HCT116 (cell line): ENCODE measurements at places on chromosomes 7 and 10. TPM values are rescaled to one million over a fixed set of nuclear protein-coding genes. Genes with fewer than 3 reads are reported as not detected.

- no peak overlapping the region for H3K4me3 ChIP-seq
- H3K27ac ChIP-seq: no peak overlapping the region
- no peaks in the 10 kb centered on the region for H3K27me3 ChIP-seq
- peaks cover 18% of the 10 kb centered on the region for H3K4me1 ChIP-seq
- DNase-seq: no peak
These were observed 38.5 kb downstream of the C1GALT1 start for GRCh38 chr7:7220821-7221220.

DNA sequence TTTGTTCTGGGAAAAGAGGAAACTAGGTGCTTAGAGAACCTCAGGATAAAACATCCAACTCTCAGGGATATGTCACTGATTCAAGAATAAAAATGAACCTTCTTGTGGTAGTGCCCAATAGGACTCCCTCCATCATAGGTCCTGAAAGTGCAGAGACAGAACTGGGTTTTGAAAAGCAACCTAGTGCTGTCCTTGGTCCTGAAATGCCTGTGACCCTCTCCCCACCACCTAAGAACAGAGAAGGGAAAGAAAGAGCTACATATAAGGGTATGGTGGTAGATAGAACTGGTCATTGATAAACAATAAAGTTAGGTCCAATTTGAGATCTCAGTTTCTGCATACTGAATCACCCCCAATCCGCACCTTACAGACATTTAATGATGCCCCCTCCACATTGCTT, 953.3 kb downstream of the XPNPEP1 start:
- H3K4me1 ChIP-seq: no peaks in the 10 kb centered on the region
- no peak overlapping the region for H3K27ac ChIP-seq
- H3K27me3 ChIP-seq: no peaks in the 10 kb centered on the region
- DNase-seq: no peak
- H3K36me3 ChIP-seq: no peaks in the 10 kb centered on the region
- no peak overlapping the region for H3K4me3 ChIP-seq

DNA sequence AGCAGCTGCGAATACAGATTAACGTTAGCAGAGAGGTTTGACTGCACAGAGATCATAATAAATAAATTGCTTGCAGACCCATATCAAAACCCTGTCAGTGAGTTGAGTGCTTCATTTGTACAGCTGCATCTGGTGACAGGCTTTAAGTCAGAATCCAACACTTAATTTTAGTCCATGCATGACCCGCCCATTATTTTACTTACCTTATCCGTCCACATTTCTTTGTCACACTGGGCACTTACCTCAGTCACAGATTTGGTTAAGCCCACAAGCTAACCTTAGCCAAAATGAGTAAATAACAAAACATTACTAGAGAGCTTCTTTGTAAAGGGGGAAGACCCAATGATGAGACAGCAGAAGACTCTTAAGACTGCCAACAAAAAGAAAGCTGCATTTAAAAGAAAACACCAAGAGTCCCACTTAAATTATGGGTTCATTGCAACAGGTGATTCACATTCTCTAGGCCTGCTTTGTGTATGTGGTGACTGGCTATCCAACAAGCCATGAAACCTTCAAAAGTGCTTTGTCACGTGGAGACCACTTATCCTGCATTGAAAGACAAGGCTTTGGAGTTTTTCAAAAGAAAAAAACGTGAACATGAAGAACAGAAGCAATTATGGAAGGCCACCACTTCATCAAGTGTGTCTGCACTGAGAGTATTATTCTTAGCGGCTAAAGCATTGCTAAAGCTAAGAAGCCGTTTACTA, 32.2 kb downstream of the PHTF2 start:
- no peaks in the 10 kb centered on the region for H3K36me3 ChIP-seq
- DNase-seq: no peak
- H3K4me3 ChIP-seq: no peak overlapping the region
- H3K4me1 ChIP-seq: peaks cover 18% of the 10 kb centered on the region
- no peaks in the 10 kb centered on the region for H3K27me3 ChIP-seq
- no peak overlapping the region for H3K27ac ChIP-seq

DNA sequence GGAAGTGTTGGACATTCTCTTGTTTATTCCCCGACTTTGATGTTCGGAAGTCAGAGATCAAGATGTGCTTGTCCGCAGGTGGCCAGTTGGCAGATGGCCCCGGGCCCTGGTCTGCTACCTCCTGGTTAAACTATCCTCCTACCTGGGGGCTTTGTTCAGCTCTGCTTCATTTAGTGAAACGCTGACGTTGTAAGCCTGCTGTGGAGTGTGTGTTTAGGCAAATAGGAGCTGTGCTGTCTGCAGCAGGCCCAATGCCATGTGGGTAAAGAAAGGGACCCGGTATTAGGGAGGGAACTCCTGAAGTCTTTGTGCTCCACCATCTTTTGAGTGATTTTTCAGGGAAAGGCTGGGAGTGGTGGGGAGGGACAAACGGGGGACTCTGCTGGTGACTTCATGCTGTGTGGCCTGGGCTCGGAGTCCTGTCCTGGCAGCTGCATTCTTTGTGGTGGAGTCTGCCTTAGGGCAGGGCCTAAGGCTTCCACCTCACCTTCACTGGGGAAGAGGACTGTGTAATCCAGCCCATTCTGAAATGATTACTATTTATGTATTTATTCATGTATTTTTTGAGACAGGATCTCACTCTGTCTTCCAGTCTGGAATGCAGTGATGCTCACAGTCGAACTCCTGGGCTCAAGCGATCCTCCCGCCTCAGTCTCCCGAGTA, 171.1 kb upstream of the KLF6 start:
- H3K27ac ChIP-seq: no peak overlapping the region
- no peak overlapping the region for H3K4me3 ChIP-seq
- H3K4me1 ChIP-seq: no peaks in the 10 kb centered on the region
- H3K36me3 ChIP-seq: no peaks in the 10 kb centered on the region
- H3K27me3 ChIP-seq: no peaks in the 10 kb centered on the region
- DNase-seq: no peak

GRCh38 chr10:17907641-17908040, 44.1 kb upstream of the SLC39A12 start:
- no peak overlapping the region for H3K27ac ChIP-seq
- H3K4me1 ChIP-seq: no peaks in the 10 kb centered on the region
- no peak for DNase-seq
- peaks cover 6% of the 10 kb centered on the region; the same call in 1 of the 2 replicates for H3K27me3 ChIP-seq

GRCh38 chr10:17225808-17226207, 2.2 kb upstream of the VIM start:
- peaks cover 25% of the 10 kb centered on the region; the same call in 1 of the 2 replicates for H3K4me1 ChIP-seq
- no peak overlapping the region for H3K27ac ChIP-seq
- no peaks in the 10 kb centered on the region for H3K36me3 ChIP-seq
- no peak overlapping the region for H3K4me3 ChIP-seq
- H3K27me3 ChIP-seq: peaks cover 45% of the 10 kb centered on the region
- DNase-seq: no peak

GRCh38 chr10:99888622-99889021, 106.2 kb downstream of the ABCC2 start:
- H3K4me1 ChIP-seq: no peaks in the 10 kb centered on the region
- H3K27me3 ChIP-seq: no peaks in the 10 kb centered on the region
- peaks cover 65% of the 10 kb centered on the region for H3K36me3 ChIP-seq

GRCh38 chr7:147053746-147054145, 937.1 kb downstream of the CNTNAP2 start:
- H3K27me3 ChIP-seq: no peaks in the 10 kb centered on the region
- no peak overlapping the region for H3K27ac ChIP-seq

GRCh38 chr10:33085313-33085833, 127.3 kb upstream of the ITGB1 start:
- H3K4me3 ChIP-seq: no peak overlapping the region
- H3K27me3 ChIP-seq: no peaks in the 10 kb centered on the region
- H3K27ac ChIP-seq: no peak overlapping the region
- H3K4me1 ChIP-seq: no peaks in the 10 kb centered on the region
- no peak for DNase-seq

- H3K27ac ChIP-seq: no peak overlapping the region
- no peaks in the 10 kb centered on the region for H3K27me3 ChIP-seq
- no peaks in the 10 kb centered on the region; the same call in 1 of the 2 replicates for H3K4me1 ChIP-seq
These were observed 40.1 kb downstream of the ZNF467 start for GRCh38 chr7:149733131-149733923.

GRCh38 chr10:70560511-70560941, 42.0 kb downstream of the PRF1 start:
- H3K27me3 ChIP-seq: no peaks in the 10 kb centered on the region
- peaks cover 19% of the 10 kb centered on the region for H3K4me1 ChIP-seq
- H3K27ac ChIP-seq: no peak overlapping the region; the same call in 1 of the 2 replicates
- no peak for DNase-seq

Gene SMNDC1
- 61.7 TPM for total RNA-seq

Gene DLG5
- total RNA-seq: 44.8 TPM

Gene EBF3
- 0.12 TPM for total RNA-seq

Gene EIF5AL1
- total RNA-seq: 5.6 TPM

Gene PNLIP
- 1.3 TPM for total RNA-seq
